HT-29 (cell line): ENCODE measurements at places on chromosomes 2 and 18. TPM values are rescaled to one million over a fixed set of nuclear protein-coding genes. Genes with fewer than 3 reads are reported as not detected.
A peak's percentile ranks its signal among the peaks of the same experiment; 100 is the strongest.

The ICA1L gene
- total RNA-seq, result 0.97 TPM in 1 of 2 replicates, not detected in the other

The AQP12A gene
- not detected in 2 replicates for total RNA-seq

The FRZB gene
- total RNA-seq, result 0.15 and 0.21 TPM in 2 replicates

The ATOH8 gene
- total RNA-seq, result 1.0 and 2.3 TPM in 2 replicates

The TCF7L1 gene
- total RNA-seq, result not detected in 2 replicates

The ANKRD29 gene
- 3.1 and 7.4 TPM in 2 replicates for total RNA-seq

The RAB27B gene
- 4.9 and 5.4 TPM in 2 replicates for total RNA-seq

The IRS1 gene
- 44.5 and 54.0 TPM in 2 replicates for total RNA-seq

The ANKRD30BL gene
- total RNA-seq, result not detected in 2 replicates

The PPP1R1C gene
- 0.13 TPM in 1 of 2 replicates, not detected in the other for total RNA-seq

The CPS1 gene
- total RNA-seq, result not detected in 2 replicates

The CYRIA gene
- total RNA-seq, result not detected in 2 replicates

The MFF gene
- 56.9 and 58.2 TPM in 2 replicates for total RNA-seq

The OXER1 gene
- not detected in 2 replicates for total RNA-seq

The GTF2A1L gene
- not detected in 2 replicates for total RNA-seq

GRCh38 chr18:27184115-27185024 lies 738 bp downstream of the CHST9 start:
- DNase-seq, result no peak

DNA sequence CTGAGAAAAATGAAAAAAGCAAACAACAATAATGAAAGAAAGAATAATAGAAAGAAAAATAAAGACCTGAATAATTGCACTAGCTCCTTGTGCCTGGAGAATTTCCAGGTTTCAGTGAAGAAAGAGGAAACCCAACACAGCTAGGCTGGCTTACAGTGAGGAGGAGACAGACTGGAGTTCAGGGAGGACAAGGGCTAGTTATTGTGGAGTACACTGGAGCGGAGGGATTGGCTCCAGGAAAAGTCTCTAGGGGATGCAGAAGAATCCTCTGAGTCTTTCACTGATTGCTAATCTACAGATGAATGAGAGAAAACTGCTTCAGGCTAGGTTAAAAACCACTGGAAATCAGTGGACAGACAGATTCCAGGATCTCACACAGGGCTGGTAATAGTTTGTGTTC lies 163.6 kb upstream of the RBMS1 start:
- no peak for DNase-seq

DNA sequence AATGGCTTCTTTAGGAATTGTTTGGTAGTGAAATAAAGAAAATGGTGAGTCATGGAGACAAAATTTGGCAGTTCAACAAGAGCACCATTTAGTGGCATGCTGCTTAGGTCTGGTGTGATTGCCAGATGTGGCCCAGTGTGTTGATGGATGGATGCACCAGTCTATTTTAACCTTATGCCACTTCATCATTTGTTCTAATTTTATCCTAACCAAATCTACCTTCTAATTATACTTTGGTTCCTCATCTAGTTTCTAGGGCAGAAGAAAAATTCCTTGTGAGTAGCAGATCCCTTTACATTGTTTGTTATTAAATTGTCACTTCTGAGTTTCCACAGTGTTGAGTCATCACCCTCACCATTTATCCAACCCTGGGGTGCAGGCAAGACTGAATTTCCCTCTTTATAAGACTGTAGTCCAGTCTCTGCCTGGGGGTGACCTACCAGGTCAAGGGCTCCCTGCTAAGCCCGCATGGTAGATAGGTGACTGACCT lies 32.5 kb downstream of the NABP1 start:
- no peak for DNase-seq

- DNase-seq, result peak; percentile 34
These were observed 1.2 kb downstream of the TGOLN2 start for GRCh38 chr2:85326406-85327159.

GRCh38 chr2:240572141-240573031 lies 4.1 kb downstream of the RNPEPL1 start:
- no peak for DNase-seq

DNA sequence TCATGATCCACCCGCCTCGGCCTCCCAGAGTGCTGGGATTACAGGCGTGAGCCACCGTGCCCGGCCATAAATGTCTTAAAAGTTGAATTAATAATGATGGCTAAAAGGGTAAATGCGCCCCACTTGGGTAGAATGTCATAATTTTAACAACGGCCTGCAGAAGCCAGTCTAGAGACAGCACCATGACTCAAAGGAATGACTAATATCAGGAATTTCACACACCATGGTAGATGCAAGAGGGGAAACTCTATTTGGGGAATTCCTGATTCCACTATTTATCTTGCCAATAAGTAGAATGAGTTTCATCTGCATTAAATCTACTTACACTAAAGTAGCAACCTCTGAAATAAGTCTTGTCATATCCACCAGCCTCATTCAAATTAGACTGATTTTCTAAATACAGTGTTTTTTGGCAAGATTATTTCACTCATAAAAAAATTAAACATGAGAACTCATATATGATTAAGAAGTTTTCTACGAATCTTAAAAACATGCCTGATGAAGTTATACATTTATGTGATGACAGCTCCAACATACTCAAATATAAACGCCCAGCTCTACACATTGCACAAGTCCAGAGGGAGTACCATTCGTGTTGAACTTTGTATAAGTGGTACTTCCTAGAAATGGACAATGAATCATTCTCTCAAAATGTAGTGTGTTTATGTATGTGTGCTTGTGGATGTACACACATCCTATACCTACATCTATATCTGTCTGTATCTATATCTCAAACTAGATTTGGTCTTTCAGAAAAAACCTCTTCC lies 309.7 kb downstream of the IRS1 start:
- no peak for DNase-seq

DNA sequence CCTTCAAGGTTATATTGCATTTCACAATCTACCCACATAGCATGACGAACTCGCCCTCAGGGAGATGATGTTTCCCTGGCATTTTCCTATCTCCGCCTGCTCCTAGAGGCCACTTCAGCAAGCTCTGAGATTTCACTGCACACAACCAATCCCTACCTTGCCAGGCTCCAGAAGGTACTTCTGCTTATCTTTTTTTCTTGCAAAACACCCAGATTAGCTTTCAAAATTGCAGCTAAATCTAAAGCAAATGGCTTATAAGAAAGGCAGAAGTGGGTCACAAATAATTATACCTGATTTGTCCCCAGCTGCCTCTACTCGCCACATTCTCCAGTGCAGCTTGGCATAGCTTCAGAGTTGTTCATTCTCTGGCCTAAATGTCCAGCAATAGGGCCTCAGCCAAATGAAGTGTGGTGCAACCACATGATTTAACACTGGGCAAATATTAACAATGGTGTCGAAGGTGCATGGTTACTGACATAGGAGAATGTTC lies 32.4 kb upstream of the MRPL19 start:
- no peak for DNase-seq

GRCh38 chr2:187157046-187157445 lies 291.0 kb downstream of the CALCRL start:
- no peak for DNase-seq

DNA sequence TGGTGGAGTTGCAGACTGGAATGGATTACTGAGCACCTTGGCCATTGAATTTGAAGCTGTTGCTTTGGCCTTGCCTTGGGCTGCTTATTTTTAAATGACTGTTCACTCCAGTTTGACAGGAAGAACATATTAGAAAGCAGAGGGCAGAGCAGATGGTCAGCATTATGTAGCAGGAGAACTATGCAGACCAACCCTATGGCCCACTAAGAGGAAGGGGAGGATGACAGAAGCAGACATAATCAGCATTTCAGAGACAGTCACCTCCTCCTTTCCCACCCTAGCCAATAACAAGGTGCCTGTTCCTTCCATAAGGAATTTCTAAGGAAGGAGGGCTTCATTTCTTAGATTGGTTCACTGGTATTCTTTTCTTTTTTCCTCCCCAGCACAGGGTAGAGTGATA lies 2.4 kb downstream of the CHRNA1 start:
- no peak for DNase-seq

DNA sequence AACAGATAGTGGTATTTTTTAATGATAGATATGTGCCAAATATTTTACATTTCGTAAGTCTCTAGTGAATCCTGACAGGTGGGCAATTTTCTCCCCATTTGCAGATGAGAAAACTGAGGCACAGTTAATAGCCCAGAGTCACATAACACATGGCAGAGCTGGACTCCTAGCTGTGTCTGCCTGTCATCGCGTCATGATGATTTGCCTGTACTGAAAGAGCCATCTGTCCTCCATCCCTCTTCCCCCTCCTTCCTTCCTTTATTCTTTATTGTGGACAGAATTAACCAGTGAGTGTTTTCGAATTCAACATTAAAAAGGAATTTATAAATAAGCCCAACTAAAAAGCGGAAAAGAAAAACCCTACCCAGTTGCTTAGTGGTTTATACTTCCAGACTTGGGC lies 3.2 kb downstream of the DNAJB2 start:
- no peak for DNase-seq

- DNase-seq, result peak; percentile 80
These were observed 57.1 kb downstream of the RMDN2 start for GRCh38 chr2:37982147-37982582.

- peak; percentile 66 for DNase-seq
These were observed 260.5 kb downstream of the CCDC85A start for GRCh38 chr2:56444339-56444738.

- no peak for DNase-seq
These were observed 39.5 kb downstream of the THNSL2 start for GRCh38 chr2:88209521-88210131.

DNA sequence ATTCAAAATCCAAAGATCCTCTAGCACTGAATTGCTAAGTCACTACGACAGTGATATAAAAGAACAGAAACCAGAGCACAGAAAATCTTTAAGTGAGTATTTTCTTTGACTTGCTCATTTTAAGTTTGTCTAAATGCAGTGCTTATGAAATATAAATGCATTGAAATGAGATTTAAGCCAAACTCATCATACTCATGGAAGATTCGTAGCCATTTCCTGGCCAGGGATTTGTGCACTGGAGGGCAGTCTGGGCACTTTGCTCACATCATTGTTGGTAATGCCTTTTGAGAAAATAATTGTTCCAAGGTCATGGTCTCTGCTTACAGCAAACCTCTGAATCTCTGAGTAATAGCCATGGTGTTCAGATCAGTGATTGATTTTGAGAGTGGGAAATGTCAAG lies 307.7 kb downstream of the ARHGAP15 start:
- no peak for DNase-seq

GRCh38 chr2:110167326-110168000 lies 37.4 kb downstream of the NPHP1 start:
- no peak for DNase-seq

GRCh38 chr2:241750076-241750840 lies 15.8 kb downstream of the D2HGDH start:
- DNase-seq, result no peak

- DNase-seq, result no peak
These were observed 2.5 kb downstream of the LTBP1 start for GRCh38 chr2:32949260-32949659.

GRCh38 chr2:128180031-128180430 lies 89.0 kb downstream of the UGGT1 start:
- no peak for DNase-seq

DNA sequence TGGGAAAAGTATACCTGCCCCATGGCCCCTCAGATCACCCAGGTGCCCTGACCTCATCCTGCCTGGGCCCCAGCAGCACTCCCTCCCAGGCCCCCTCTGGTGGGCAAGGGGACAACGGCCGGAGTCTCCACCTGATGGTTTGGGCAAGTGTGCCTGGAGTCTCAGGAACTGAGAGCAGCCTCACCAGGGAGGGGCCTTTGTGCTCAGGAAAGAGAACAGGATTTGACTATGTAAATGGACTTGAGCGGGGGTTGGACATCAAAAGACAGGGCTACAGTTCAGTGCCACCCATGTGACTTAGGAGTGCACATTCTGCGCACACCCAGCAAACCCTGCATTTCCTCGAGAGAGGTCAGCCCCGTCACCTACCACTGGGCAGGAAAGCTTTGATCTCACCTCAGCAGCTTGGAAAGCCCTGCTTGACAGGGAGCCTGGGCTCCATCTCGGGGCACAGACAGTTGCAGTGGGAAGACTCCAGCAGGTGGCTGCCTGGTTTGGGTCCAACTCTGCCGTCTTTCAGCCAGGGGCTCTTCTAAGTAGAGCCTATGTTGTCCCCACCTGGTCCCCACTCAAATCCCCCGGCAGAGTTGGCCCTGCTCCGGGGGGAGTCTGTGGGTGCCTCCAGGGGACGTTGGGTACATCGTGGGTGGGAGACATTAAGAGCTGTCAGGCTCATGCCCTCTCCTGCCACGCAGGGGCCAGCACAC lies 3.3 kb downstream of the INPP5D start:
- no peak for DNase-seq

DNA sequence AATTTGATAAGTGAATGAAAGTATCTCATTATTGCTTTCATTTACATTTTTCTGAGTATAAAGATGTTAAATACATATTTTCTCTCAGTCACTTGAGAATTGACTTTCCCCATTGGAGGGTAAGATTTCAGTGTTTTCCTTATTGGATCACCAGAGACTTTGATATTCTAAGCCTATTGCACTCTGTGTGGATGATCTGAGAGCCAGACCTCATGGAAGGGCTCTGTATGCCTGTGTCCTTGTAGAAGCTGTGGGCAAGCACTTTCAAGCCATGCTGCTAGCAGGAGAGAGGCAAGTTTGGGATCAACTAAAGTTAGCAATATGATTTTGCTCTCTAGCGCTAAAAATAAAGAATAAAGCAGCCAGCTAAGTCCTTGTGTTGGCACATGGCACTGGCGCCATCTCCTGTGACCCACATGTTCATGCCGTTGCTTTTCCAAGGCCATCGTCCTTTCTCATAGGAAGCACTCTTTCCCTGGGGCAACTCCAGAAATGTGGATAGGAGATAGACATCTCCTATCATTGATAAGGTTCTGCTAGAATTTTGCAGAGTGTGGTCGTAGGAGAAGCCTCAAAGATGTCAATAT lies 72.6 kb downstream of the AOX1 start:
- DNase-seq, result no peak

DNA sequence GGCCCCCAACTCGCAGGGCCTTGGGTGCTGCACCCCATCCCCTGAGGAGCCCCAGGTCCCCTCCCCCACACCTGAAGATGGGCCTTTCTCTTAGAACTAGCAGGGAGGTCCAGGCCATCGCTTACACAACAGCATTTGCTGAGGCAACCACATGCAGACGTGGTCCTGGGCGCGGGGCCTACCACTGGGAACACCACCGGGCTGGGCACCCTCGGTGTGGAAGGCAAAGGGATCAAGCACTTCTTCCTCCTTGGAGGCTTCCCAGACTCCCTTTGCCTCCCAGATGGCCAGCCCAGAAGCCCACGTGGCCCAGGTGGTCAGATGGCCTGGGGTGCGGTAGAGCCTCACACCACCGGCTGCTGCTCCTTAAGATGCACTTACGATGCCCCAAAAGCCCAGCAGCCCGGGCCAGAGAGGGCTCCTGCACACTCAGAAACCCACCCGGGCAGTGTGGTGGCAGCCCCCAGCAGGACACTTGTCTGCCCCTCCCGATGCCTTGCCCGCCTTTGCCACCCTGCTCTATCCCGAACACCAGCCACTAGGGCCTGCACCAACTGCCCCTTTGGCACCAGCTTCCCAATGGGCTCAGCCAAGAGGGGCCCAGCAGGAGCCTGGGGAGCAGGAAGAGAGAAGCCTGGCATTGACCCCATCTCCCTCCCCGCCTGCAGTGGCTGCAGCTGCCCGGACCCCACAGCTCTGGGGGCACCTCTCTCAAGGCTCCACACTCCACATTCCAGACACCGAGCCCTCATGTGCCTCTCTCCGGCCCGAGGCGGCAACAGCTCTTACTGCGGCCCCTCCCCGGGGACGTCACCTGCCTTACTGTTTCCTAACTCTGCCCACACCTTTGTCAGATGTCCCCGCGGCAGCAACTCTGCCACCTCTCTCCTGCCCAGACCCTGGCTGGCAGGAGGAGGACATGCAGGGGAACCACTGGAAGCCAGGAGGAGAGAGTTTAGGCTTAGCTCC lies 13.9 kb upstream of the MLPH start:
- DNase-seq, result no peak
